CD4-positive, alpha-beta T cell treated with Interleukin-17A for 4 hours (primary cell): ENCODE measurements at places on chromosomes 13 and 19.

DNA sequence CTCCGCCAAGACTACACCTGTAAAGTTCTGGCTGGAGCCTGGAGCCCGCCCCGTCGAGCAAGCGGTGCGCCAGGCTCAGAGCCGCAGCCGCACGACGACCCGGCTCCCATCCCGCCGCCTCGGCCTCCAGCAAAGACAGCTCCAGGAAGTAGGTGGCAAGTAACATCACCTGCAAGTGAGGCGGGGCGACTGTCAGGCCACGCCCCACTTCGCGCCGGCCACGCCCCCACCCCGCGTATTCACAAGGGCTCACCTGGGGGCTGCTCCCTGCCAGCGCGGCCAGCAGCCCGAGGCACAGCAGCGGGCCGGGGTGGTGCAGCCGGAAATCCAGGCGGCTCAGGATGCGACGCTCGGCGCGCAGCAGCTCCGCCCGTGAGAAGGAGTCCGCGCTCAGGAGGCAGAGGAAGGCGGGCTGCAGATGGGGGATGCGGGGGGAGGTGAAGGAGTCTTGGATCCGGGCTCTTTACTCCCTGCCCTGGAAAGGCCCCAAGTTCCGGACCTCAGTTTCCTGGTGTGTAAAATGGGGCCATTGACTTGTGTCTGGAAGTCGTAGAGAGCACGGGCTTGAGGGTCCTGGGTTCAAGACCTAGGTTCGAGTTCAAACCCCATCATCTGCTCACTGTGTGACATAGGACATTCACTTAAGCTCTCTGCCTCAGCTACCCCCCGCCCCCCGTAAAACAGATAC lies 3.2 kb downstream of the CCNP start:
- DNase-seq: peak; percentile 48

DNA sequence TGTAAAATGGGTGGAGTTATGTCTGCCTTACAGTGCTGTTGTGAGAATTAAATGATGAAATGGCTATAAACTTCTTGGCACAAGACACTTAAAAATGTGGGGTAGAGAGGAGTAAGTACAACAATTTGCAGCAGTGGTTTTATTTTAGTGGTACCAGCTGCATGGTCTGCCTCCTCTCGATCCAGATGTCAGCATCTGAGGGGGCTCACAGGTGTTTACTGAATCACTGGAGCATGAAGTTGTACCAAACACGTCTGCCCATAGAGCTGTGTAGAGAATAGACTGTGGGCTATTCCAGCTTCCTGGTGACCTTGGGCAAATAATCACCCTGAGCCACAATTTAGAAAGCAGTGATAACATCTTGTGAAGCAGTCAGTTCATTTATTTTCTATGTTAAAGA lies 11.1 kb downstream of the SLC10A2 start:
- DNase-seq: no peak

DNA sequence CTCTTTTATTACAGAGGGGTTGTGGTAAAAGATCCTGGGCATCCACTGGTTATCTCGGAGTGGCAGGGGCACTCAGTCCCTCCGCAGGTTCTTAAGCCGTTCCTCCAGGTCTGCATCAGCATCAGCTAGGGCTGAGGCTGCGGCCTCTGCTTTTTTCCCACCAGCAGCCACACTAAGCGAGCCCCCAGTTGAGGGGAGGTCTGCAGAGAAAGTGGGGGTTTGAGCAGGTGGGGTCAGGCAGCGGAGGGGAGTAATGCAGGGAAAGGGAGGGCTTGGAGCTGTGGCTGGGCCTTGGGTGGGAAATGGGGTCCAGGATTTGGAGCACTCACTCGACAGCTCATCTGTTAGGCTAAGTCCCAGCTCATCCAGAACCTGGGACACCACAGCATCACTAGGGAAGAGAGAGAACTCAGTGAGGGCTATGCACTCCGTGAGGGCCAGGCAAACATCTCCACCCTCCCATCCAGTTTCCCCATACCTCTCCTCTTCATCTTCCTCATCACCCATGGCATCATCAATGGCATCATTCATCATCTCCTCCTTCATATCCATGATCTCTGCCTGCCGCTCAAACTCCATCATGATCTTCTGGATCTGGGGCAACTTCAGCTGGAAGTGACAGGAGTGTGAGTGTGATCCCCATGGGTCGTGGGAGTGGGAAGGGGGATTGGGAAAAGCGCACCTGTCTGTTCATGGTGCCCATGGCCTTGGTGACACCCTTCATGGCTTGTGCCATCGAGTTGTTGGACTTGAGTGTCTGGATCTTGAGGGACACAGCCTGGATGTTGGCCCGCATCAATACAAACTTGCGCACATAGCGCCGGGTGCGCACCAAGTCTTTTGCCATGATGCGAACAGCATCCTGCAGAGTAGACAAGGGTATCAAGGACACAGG lies 3.1 kb downstream of the CHMP2A start:
- DNase-seq: no peak

- DNase-seq: no peak
These were observed 305.0 kb downstream of the EFNB2 start for GRCh38 chr13:106230450-106230849.

DNA sequence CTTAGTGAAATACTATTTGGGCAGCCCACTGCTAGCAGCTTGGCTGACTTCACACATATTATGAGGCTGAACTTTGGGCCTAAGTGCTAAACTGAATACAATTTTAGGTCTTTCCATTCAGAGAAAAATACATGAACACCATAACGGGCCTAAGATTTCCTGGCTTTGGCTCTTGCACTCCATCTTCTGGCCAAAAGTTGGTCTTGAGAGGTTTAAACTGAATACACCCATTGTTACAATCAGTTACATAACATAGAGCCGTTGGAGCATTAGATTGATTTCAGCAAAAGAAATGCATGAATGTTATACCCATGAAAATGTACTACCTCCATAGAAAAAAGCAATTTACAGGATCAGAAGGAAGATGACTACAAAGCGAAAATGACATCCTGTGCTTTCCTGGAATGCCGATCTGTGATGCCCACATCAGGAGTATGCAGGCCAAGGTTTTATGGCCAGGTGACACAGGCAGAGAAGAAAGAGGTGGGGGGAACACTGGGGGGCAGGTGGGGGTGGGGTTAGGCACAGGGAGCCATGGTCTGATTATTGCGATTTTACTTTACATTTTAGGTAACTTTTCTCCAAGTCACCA lies 11.1 kb upstream of the SHISA2 start:
- DNase-seq: peak; percentile 54

- DNase-seq: peak; percentile 13
These were observed 12.8 kb downstream of the ANKRD27 start for GRCh38 chr19:32662186-32662585.
